Brain microvascular endothelial cell (primary cell): ENCODE measurements at places on chromosomes 7 and 10.

GRCh38 chr7:143085109-143085508 lies 33.0 kb downstream of the OR6V1 start:
- no peak for DNase-seq

DNA sequence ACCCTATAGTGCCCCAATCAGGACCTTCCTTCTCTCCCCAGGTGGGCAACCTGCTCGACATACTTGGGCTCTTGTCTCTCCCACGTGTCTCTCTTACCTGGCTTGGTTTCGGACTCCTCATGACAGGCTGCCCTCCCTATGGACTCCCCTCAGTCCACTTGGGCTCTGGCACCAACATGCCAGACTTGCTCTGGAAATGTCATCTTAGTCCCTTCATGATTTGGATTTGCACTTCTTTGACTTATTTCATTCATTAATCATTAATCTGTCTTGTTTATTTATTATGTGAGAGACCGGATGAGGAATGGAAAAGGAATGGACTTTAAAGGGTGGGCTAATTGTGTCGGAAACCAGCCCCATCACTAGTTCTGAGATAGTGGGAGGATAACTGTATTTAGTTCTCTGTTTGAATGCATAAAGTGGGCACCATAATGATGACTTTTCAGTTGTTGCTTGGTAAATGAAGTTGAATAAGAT lies 108.0 kb downstream of the SND1 start:
- no peak for DNase-seq

GRCh38 chr7:74292757-74293576 lies 3.8 kb downstream of the CLIP2 start:
- no peak for DNase-seq

- no peak for DNase-seq
Observed at GRCh38 chr7:114212721-114213429, 201.7 kb upstream of the FOXP2 start.

DNA sequence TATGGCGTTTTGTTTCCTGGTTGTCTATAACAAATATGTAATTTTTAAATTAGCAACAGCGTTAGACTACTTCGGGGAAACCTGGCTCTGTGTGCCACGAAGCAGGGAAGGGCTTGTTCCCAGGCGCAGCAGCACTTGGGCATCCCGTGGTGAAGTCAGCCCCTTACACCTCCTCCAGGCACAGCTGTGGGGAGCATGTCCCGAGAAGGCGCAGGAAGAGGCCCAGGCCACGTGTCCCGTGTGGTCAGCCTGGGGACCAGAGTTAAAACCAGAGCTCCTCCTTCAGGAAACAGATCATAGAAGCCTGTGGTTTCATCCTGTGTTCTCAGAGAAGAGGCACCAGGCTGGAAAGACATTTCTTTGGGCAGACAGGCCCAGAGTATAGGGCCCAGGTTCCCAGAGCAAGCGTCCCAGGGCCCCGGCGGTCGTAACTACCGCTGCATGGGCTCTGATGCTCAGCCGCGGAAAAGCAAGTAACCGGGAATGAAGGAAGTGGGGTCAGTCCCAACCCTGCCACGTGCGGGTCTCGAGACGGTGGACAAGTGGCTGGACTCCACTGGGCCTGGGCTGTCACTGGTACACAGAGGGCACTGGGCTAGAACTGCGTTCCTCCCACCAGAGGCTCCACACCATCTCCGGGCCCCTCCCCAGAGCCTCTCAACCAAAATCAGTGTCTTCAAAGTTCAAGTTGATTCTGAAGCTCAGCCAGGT lies 7.1 kb downstream of the NUDT1 start:
- peak; percentile 94 for DNase-seq
